DND-41 (cell line): ENCODE measurements at places on chromosomes 7 and 10.

GRCh38 chr10:16521311-16522016, at the start of gene C1QL3:
TSS of gene C1QL3 (minus strand) at chr10:16521879. CDS start at chr10:16521065, 814 bp downstream.
- DNase-seq, result no peak

- DNase-seq, result no peak
These were observed 85.2 kb downstream of the VTI1A start for GRCh38 chr10:112532189-112532588.

DNA sequence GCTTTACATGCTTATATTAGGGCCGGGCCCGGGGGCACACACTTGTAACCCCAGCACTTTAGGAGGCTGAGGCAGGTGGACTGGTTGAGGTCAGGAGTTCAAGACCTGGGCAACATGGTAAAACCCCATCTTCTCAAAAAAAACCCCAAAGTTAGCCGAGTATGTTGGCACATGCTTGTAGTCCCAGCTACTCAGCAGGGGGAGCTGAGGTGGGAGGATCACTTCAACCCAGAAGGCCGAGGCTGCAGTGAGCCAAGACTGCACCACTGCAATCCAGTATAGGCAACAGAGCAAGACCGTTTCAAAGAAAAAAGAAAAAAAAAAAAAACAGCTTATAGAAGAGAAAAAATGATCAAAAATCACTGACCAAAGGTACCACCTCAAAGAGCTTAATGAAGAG, 63.1 kb downstream of the AMZ1 start:
- no peak for DNase-seq

DNA sequence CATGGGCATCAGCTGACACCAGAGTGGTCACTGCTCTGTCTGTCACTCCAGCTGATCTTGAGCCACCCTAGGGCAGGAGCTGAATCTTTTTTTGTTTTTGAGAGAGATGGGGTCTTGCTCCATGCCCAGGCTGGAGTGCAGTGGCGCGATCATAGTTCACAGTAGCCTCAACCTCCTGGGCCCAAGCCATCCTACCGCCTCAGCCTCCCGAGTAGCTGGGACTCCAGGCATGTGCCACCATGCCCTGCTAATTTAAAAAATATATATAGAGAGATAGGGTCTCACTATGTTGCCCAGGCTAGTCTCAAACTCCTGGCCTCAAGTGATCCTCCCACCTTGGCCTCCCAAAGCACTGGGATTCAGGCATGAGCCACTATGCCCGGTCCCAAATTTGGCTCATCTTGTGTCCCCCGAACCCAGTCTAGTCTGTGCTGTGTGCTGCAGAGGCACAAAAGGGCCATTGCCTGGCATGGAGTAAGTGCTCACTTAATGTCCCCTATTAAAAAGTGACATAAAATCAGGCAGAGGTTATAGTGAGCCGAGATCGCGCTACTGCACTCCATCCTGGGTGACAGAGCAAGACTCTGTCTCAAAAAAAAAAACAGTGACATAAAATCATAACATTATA, 8.1 kb upstream of the FZD9 start:
- no peak for DNase-seq

GRCh38 chr10:30072068-30072467, 12.7 kb upstream of the JCAD start:
- no peak for DNase-seq

- peak; percentile 44 for DNase-seq
These were observed 514 bp downstream of the RNF216 start for GRCh38 chr7:5780801-5781496.

- no peak for DNase-seq
These were observed 98.1 kb upstream of the RSU1 start for GRCh38 chr10:16915300-16915699.

DNA sequence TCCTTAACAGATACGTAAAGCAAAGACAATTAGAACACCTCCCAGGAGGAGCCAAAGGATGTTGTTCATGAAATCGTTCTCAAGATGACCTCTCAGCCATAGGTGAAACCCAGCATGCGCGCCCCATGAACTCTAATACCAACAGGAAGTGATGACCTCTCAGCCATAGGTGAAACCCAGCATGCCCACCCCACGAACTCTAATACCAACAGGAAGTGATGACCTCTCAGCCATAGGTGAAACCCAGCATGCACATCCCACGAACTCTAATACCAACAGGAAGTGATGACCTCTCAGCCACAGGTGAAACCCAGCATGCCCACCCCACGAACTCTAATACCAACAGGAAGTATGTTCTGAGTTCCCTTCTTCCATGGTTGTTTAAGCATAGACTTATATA, 205.2 kb upstream of the ADARB2 start:
- no peak for DNase-seq

- DNase-seq, result no peak
These were observed 5.8 kb upstream of the AGR2 start for GRCh38 chr7:16810573-16810972.

DNA sequence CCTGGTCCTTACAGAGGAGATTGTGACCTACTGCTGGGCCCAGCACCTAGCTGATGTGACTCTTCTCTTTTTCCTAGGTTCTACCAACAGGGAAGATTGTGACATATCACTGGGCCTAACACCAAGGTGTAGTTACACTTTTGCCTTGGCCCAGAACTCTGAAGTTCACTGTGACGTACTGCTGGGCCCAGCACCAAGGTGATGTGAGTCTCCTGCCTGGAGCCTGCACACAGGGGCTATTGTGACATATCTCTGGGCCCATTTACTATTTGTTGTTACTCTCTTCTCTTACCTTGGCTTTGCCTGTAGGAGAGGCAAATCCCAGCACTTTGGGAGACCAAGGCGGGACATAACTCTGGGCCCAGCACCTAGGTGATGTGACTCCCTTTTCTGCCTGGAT, 23.1 kb upstream of the ZNF107 start:
- DNase-seq, result no peak

GRCh38 chr10:71128311-71128980, 83.9 kb upstream of the UNC5B start:
- no peak for DNase-seq

DNA sequence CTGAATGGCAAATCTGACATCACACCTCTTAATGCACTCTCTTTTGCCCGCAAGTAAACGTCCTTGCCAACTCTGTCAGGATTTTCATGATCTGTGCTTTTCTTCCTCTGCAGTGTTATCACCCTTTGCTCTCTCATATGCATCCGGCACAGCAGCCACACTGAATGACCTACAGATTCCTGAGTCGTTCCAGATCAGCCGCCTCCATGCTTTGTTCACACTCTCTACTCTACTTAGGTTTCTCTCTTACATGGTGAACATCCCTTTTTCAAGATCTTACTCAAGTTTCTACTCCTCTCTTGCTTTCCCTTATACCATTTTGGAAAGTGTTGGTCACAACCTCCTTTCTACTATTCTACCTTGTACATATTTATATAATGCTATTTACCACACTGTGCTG, 127.7 kb upstream of the AOAH start:
- no peak for DNase-seq

DNA sequence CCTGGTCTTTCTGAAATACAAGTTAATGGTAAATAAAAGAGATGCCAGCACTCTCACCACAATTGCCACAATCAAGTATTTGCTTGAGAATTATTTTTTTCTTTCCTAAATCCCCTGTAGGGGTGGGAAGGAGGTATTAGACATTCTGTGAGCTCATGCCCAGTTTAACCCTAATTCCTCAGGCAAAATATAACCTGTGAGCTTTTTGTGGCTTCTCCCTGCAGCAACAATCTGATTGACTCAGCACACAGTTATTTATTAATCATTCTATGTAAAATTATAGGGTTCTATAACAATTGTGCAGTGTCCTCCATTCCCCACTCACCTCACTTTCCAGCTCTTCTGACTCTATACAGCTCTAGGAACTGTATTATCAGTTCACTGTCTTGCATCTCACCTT, 66.3 kb downstream of the GLI3 start:
- no peak for DNase-seq

GRCh38 chr7:44100458-44101302, 3.5 kb upstream of the AEBP1 start:
- peak; percentile 53 for DNase-seq

DNA sequence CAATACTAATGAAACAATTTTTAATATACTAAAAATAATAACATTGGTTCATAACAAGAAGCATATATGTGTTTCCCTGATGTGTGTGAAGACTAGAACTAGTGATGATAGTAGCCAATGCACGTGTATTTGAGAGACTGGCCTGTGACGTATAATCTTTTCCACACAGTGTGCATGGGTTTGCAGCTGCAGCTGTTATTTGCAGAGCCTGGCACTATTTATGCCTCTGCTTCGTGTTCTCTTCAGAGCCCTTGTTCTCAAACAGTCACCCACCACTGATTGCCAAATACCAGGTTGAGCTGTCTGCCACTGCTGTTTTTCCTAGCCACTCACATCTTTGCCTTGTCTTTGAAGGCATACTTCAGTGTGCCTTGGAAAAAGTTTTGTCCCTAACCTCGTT, 531.7 kb downstream of the ETV1 start:
- no peak for DNase-seq

DNA sequence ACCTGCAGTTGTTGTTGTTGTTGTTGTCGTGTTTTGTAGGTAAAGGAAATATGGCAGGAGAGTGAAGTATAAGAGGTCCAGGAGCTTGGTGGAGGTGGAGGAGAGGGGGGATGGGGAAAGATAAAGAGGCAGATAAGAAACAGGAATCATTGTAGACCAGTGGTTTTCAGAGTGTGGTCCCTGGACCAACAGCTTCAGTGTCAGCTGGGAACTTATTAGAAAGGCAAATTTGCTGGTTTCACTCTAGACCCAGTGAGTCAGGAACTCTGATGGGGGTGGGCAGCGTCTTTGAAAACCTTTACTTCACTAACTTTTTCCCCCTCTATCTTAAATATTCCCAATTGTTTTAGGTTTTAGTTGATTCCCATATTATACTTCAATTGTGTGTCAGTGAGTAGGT, 241.5 kb downstream of the AUTS2 start:
- no peak for DNase-seq

DNA sequence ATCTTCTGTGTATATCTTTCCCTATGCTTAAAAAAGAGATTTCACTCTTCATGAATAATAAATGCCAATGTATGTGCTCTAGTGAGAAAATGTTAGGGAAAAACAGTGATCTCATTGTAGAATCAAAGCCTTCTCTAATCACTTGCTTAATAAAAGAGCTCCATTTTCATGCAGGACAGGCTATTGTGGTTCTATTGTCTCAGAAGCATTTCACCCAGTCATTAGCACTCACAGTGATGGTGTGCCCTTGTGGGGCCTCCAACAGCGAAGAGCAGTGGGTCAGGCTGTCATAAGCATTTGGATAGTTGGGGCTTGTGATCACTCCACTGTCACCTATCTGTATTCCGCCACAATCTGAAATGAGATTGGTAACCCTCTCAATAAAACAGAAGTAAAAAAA, 83.9 kb upstream of the RSU1 start:
- no peak for DNase-seq

DNA sequence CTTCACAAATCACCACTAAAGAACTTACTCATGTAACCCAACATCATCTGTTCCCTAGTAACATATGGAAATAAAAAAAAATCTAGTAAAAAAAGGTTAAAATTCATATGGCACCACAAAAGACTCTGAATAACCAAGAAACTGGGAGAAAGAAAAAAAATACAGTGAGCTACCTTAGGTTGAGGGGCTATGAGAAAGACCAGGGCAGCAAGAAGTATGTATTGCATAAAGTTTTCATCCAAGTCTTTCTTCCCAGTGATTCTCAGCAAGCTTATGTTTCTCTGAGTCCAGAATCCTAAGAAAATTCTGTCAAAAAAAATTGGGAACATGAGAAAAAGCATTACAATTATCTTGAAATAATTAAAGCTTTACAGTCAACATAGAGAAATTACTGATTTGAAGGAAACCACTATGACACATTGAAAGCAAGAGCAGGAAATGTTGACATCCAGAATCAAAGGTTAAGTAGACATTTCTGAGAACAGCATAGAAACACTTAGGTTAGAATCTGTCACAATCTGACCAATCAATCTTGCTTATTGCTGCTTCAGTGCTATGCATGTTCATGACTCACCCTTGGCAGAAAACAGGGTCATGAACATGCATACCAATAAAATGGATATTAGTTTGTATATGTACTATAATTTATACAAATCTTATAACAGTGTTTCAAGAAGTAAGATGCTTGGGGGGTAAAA, 494.0 kb upstream of the POT1 start:
- no peak for DNase-seq

DNA sequence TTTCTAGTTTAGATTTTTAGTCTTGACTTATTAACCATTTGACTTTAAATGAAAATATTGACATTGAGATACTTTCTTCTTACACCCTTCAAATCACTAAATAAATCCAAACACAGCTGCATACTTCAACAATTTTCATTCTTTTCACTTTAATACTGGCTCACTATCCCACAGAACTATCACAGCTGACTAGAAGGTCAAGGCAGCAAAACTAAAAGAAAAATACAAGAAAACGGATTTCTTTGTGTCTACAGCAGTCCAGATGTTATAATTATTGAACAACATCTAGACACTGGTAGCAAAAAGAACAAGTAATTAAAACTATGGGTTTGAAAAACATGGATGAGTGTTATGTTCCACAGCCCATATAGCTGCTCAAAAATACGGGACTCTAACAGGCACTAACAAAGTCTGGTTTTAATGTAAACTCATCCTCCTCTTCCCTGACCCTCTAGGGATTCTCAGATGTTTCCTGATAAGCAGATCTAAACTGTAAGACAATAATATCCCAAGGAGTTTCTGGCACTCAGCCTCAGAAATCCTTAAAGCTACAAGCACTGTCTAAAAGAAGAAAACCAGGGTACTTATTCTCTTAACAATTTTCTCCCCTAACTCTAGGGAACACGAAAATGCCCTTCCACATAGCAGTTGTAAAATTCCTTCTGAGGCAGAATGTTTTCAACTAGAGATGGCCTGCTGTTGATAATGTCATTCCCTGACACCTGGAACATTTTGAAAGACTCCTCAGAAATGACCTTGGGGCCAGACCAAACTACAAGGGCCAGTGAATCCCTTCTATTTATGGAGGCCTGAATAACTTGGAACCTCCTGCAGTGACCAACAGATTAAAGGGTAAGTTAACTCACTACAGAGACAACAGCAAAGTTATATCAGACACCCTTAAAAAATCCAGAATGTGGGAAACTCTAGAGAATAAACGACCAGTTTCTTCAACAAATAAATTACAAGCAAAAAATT, 12.8 kb downstream of the DNMBP start:
- DNase-seq, result no peak

DNA sequence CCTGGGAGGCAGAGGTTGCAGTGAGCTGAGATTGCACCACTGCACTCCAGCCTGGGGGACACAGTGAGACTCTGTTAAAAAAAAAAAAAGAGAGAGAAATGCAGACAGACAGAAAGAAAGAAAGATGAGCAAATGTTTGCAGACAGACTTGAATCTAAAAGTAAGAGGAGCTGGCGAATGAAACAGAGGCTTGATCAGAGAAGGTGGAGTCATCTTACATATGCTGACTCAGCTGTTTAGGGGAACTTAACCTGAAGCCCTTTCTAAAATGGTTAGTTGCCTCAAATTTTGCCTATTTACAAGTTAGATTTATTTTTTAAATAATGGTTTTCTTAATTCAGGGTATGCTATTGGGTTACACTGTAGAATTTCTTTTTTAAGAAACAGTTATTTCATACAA, 5.4 kb downstream of the FAM171A1 start:
- no peak for DNase-seq

GRCh38 chr10:27345455-27345920, 104.9 kb upstream of the ACBD5 start:
- no peak for DNase-seq

GRCh38 chr10:119418362-119418761, 124.2 kb downstream of the RGS10 start:
- no peak for DNase-seq

GRCh38 chr10:113302062-113302461, 250.8 kb upstream of the HABP2 start:
- DNase-seq, result no peak
